ENCODE measurements at places on chromosomes 13 and 19.

DNA sequence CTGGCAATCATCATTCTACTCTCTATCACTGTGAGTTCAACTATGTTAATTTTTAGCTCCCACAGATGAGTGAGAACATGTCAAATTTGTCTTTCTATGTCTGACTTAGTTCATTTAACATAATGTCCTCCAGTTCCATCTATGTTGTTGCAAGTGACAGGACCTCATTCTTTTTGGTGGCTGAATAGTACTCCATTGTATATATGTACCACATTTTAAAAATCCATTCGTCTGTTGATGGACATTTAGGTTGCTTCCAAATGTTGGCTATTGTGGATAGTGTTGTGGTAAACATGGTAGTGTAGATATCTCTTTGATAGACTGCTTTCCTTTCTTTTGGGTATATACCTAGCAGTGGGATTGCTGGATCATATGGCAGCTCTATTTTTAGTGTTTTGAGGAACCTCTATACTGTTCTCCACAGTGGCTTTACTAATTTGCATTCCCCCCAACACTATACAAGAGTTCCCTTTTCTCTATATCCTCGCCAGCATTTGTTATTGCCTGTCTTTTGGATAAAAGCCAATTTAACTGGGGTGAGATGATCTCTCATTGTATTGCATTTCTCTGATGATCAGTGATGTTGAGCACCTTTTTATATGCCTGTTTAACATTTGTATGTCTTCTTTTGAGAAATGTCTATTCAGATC is 124.1 kb downstream of the PCCA start:
- no peak for DNase-seq

GRCh38 chr13:32964987-32965386 is 51.2 kb upstream of the KL start:
- DNase-seq = no peak

DNA sequence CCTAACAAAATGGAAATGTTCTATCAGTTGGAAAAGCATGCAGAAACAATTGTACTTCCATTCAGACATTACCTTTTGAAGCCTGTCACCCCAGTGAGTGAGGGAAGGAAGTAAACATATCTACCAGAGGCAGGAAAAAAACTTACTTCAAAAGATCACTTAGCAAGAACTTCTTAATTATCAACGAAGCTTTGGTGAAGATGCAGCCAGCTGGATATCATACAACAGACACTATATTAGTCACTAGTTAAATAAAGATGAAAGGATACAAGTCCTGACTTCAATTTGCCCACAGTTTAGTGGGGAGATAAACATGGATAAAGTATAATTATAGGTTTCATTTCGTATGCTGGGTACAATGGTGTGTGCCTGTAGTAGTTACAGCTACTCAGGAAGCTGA is 148.8 kb downstream of the TNFRSF19 start:
- no peak for DNase-seq

DNA sequence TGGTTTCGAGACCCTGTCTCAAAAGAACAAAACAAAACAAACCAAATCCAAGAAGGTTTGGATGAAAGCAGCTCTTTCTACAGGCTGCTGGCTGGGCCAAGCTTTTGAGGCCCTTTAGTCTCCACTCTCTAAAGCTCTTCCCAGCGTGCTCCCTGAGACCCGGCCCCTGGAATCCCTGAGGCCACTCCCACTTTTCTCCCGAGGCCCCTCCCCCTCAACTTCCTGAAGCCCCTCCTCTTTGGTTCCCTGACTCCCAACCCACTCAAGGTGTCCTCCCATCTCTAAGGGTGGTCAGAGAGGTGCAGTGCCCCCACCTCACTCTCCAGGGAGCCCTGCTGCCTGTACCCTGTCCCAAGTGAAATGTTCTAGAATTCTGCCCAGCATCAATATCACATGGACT is 10.6 kb downstream of the ERICH6B start:
- DNase-seq = no peak

- no peak for DNase-seq
Measured at GRCh38 chr13:75250526-75251178, 231.3 kb downstream of the TBC1D4 start.

DNA sequence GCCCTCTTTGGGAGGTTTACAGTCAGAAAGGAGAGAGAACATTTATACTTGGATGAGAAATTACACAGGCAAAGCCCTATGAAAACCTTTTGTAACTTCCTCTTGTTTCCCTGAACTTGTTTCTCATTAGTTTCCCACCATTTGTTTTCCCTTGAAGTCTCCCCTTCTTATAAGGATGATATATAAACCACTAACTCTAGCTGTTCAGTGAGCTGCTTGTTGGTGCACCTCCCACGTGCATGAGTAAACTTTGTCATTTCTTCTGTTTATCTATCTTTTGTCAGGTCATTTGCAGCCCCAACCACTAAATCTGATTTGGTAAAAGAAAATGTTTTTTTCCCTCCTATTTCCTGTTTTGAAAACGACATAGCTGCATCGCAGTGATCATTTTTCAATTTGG is 919.9 kb downstream of the SLITRK1 start:
- no peak for DNase-seq

DNA sequence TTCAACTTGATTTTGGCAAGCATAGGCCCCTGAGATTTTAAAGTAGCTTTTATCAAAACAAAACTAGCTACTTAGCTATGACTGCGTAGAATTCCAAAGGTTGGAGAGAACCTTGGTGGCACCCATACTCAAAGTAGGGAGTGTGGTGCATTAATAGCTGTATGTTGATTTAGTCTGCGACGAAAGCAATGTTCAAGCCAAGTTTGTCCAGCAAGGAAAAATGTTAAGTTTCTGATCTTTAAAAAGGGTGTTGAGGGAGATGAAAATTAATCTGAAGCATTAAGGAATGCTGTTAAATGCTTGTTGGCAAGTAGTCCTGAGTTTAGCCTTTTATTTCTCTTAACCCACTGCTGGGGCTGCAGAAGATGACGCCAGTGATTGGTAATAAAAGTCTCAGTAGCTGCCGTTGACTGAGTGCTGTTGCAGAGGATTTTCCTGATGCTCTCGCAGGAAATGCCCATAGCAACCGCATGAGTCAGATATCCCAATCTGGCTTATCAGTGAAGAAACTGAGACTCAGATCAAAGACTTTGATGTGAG is 75.9 kb upstream of the RNF113B start:
- no peak for DNase-seq

DNA sequence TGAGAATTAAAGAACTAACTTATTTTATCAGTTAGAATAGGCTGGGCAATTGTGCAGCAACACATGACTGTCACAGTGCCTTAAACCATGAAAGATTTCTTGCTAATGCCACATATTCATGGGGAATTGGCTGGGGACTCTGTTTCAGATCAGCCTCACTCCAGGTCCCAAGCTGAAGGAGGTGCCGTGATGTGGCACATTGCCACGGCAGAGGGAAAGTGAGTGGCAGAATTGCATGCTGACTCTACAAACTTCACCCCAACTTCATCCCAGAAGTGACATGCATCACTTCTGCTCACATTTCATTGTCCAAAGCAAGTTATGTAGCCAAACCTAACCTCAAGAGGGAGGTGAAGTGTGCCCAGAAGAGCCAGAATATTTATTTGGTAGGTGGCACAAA is 37.8 kb downstream of the OLFM4 start:
- no peak for DNase-seq

GRCh38 chr19:39823686-39824085 is 10.3 kb downstream of the DYRK1B start:
- DNase-seq = no peak

DNA sequence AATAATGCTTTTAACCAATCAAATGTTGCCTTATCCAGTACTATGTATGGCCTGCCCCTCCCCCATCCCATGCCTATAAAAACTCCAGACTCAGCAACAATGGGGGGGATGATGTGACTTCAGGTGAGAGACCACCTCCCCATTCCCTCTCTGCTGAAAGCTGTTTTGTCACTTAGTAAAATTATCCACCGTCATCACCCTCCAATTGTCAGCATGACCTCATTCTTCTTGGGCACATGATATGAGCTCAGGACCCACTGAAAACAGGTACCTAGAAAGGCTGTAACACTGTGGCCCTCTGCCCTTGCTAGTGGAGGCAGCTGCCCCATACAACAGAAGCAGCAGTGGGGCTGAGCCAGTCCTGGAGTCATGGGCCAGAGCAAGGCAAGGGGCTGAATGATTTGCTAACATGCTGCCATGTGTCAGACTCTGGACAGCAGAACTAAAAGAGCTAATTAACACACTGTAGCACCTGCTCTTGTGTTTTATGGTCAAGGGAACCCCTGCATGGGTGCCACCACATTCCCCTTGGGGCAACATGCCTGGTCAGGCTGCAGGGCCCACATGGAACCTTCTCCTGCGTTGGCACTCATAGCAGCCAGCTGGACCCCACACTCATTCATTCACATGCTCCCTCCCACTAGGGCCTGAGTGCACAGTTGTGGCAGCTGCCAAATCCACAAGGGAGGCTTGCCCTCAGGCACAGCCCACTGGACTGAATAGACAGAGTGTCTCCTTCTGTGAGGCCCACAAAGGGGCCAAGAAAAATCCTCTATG is 722.2 kb upstream of the PCDH20 start:
- DNase-seq = no peak

DNA sequence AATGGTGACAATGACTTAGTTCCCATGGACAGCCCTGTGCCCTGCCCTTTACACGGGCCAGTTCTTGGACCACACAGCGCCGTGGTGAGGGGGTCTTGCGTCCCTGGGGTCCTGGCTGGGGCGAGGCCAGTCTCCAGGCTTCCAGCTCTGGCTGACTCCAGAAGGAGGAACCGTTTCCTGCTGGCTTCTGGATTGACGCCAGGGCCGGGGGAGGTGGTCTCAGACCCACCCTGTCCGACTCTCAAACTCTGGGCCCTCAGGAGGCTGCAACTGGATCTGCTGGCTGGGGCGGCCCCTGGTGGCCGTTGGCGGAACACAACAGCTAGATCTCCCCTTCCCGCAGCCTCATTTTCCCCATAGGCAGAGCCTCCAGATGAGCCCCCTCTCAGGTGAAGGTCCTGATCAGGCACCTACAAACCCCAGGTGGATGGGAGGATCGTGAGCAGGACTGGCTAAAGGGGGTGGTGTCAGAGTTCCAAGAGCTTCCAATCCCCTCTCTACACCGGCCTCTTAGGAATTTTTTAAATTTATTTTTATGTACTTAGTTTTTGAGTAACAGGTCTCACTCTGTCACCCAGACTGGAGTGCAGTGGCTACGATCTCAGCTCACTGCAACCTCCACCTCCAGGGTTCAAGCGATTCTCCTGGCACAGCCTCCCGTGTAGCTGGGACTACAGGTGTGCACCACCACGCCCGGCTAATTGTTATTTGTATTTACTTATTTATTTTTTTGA is 8.0 kb downstream of the CCDC194 start:
- DNase-seq = peak; percentile 49

GRCh38 chr19:15555021-15555420 is 46.7 kb downstream of the CYP4F22 start:
- no peak for DNase-seq

DNA sequence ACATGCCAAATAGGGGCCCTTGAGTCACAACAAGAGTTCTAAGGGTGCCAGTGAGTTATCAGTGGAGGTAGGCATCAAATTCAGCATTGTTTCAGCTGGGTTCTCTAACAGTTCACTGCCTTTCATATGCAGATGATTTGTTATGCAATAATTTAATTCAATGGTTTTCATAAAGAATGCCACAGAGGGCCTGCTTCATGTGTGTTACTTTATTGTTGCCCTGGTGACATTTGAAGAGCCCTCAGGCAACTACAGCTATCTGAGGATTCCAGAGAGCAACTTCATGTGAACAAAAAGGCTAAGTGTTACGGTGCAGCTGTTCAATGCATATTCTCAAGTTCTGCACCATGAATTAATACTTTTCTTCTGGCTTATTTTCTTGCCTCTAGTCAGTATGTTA is 43.1 kb upstream of the STARD13 start:
- DNase-seq = no peak

- DNase-seq = no peak
Measured at GRCh38 chr13:81907787-81908372, 1567.0 kb upstream of the SPRY2 start.

GRCh38 chr19:45953676-45954075 is 20.0 kb downstream of the NOVA2 start:
- DNase-seq = no peak

DNA sequence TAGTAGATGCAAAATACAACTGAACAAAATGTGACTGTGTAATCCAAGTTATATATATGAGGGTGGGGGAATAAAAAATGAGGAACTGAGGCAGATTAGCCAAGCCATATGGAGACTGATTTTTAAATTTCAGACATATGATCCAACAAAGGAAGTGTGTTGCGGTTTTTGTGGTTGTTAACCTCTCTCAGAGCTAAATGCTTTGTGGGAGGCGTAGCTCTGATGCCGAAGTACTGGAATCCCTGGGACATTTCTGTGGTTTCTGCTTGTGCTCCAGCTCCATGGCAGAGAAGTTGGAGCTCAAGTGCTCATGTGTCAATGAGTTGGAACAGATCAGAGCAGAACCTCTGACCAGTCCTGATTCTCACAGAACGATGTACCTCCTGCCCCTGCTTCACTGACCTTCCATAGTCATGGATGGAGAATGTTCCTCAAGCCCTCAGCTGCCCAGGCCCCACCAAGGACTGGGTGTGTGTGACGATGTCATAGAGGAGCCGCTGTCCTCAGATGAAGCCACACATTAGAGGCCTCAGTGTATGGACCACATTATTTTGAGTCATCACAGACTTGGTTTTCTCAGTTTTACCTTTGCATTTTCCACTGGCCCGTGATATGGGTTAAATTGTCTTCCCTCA is 107.6 kb downstream of the SOX1 start:
- DNase-seq = no peak

DNA sequence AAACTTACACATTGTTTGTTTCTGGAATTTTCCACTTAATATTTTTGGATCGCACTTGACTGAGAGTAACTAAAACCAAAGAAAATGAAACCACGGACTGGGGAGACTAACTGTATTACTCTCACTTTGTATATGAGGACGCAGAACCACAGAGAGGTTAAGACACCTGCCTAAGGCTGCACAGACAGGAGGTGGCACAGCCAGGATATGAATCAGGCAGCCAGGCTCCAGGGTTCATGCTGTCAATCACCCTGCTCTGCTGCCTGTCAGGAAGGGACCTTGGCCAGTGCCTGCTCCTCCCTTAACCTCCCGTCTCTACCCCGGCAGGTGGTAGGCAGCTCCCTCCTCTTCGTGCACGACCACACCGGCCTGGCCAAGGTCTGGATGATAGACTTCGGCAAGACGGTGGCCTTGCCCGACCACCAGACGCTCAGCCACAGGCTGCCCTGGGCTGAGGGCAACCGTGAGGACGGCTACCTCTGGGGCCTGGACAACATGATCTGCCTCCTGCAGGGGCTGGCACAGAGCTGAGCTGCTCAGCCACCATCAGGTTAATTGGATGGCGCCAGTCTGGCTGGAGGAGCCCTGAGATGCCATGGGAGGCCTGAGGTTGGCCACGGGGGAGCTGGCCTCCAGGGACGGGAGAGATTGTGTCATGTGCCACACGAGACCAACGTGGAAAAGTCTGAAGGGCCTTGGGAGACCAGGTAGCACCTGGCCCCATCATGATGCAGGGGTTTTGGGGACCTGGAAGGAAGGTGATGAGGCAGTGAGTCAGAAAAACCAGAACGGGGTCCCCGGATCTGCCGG is 11.0 kb downstream of the ACTMAP start:
- DNase-seq = no peak

Data from activated CD4-positive, alpha-beta T cell treated with anti-CD3 and anti-CD28 coated beads for 24 hours (primary cell).